ENCODE measurements at places on chromosomes 2 and 18. TPM values are rescaled to one million over a fixed set of nuclear protein-coding genes. Genes with fewer than 3 reads are reported as not detected.

The SGPP2 gene
- total RNA-seq = not detected

The ICA1L gene
- 5.6 TPM for total RNA-seq

The ABCG5 gene
- not detected for total RNA-seq

GRCh38 chr2:86256982-86257381, 57.7 kb downstream of the MRPL35 start:
- DNase-seq = no peak

DNA sequence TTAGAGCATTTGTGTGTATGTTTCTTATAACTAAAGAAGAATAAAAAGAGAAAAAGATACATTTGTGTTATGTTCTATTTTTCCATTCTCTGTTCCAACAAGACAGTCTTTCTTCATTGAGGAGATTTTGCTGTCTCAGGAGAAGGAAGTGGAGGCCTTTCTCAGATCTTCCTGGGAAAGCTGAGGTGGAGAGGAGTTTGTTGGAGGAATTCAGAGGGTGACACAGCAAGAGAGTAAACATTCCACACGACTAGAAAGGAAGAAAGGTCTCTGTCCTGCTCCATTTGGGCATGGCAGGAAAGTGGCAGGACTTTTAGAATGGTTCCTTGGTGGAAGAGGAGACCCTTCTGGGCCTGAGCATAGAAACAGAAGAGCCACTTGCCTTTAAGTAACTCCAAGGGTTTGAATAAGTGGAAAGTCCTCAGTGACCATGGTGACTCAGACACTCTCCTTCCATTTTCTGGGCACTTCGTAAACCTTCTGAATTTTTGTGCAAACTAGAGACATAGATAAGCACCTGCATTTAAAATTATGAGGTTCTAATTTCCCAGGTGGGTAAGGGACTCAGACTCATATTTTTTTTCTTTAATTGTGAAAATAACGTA, 52.3 kb upstream of the COL5A2 start:
- DNase-seq = no peak
